ENCODE measurements at places on chromosomes 2 and 18.

GRCh38 chr2:223589901-223590300, 12.3 kb downstream of the SCG2 start:
- DNase-seq: no peak

- peak; percentile 51 for DNase-seq
Observed at GRCh38 chr2:240997856-240998705, at the start of gene SNED1. SNED1 (plus strand) TSS chr2:240998618; CDS start chr2:240998838, 220 bp downstream.

GRCh38 chr2:189249171-189249570, 69.6 kb upstream of the COL5A2 start:
- DNase-seq: no peak

GRCh38 chr2:38719706-38720105, 31.5 kb downstream of the SRSF7 start:
- no peak for DNase-seq

GRCh38 chr2:140863713-140864112, 1267.1 kb downstream of the LRP1B start:
- peak; percentile 10 for DNase-seq

DNA sequence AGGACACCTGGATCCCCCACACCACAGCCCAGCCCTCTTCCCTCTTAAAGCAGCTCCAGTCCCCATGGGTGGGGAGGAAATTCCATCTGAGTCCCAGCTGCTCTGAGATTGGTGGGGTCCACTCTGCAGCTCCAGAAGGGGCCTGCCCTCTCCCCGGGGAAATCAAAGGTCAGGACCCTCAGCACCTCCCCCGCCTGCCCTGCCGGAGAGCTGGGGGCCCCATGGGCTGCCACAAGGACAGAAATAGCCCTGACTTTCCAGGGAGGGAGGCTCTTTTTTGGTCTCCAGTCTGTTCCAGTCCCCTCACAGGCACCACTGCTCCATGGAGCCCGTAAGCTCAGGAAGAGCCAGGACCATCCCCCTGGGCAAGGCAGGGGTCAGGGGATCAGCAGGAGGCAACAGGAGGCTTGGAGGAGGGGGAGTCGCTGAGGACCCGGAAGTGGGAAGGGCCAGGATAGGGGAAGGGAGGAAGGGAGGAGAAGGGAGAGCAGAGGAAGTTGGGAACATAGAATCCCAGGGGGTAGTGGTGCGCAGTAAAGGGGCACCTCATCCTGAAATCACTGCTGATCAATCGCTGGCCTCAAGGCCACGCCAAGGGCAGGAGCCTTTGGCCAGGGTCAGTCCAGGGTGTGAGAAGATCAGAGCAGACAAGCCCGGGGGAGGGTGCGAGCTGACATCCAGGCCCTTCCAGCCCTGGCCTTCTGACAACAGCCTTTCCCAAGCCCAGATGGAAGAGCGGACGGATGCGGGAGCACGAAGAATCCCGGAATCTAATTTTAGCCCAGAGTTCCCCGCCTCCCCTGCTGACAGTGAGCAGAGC, 7.6 kb downstream of the ADRA2B start:
- no peak for DNase-seq

GRCh38 chr2:241772063-241772499, 4.5 kb upstream of the GAL3ST2 start:
- no peak for DNase-seq

DNA sequence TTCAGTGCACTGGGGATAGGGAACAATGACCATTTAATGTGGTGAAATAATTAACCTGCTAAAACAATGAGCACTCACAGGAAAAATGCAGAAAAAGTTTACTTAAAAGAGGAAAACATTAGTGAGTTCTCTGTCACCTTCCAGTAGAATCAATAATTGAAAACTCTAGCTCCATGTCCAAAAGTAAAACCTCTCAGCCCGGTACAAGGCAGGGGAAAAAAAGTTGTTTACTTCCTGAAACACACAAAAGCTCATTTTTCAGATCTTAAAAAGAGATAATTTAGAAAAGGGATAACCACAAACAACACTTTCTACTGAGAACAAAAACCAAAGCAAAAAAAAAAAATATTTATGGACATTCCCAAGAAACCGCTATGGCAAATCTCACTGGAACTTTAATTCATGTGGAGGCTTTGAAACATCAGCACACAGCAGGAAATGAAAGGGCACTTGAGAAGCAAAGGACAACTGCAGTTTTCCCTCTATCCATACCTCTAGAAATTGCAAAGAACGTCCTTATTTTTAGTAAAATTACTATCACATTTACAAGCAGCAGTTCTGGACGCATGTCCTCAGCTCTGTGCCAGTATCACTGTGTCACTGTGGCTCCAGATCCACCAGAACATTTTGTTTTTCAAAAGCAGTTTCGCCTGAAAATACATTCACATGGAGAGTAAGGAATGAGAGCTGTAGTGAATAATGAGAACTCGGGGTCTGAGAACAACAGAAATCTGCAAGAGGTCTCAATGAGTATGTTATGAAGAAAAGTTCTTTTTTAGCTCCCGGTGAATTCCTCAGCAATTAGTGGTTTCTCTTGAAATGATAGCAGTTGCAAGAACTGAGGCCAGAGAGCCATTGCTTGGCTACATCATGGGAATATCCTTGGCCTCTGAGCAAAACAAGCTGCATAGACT, 44.7 kb upstream of the DNAH7 start:
- DNase-seq: no peak

DNA sequence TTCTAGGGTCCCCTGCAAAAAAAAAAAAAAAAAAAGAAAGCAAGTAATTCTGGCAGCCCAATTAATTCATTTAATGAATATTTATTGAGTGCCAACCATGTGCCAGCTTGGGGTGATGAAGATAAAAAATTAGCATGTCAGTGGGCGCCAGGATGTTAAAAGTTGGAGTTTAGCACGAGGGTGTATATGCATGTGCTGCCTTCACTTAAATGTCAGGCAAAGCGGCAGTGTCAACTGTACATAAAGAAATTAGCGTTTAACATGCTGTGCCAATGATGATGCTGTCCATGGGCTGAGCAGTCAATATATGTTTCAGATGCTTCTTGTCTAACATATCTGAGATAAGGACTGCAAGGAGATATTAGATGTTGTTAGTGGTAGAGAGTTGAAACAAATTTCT, 49.5 kb downstream of the ASAP2 start:
- DNase-seq: no peak

DNA sequence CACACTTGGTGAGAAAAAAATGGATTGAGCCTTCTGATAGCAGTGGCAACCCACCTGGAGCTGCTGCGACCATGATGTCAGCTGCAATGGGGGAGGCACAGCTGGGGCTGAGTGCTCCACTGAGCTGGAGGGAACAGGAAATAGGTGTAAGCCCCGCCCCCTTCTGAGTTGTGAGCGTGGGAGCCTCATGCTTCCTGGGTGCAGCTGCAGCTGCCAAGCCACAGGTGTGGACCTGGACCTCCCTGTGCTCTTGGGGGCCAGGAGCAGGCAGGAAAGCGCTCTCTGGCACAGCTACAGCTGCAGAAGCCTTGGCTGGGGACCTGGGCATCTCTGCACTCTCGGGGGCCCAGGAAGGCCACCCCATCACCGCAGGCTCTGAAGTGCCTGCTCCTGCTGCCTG, 970.6 kb downstream of the DCDC2C start:
- peak; percentile 74 for DNase-seq

GRCh38 chr2:18401471-18401870, 159.0 kb downstream of the RDH14 start:
- no peak for DNase-seq

DNA sequence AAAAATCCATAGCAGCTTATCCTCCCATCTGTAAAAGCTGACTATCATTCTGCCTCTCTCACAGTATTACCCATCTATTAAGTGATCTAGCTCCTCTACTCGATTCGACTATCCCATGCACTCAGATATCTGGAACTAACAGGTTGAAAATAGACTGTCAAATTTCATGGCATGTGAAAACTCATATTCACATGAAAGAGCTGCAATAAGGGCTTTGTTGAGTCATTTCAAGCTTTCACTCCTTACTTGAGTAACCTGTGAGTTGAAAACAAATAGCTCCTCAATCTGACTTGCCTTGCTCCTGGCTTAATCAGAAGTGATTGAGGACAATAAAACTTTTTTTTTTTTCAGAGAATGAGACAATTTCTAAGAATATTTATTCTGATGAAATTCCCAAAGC, 192.4 kb upstream of the ERBB4 start:
- DNase-seq: no peak

GRCh38 chr2:213149949-213150314, 1.5 kb downstream of the IKZF2 start:
- DNase-seq: no peak

DNA sequence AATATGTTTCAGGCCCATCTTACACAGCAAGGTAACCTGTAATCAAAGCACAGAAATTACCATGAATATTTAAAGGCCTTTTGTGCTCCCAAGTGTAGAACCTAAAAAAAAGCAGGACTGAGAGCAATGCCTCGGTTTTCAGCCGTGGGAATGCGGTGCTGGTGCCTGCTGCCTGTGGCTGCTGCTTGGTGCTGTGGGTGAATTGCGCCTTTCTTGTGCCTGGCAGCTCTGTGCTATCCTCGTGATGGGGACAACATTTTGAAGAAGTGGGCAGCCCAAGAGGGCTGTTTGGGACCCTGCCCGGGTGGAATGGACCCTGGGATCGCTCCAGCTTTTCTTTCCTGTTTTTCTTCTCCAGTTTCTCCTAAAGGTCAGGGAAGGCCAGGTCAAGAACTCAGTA, 91.2 kb downstream of the ASAP2 start:
- no peak for DNase-seq

DNA sequence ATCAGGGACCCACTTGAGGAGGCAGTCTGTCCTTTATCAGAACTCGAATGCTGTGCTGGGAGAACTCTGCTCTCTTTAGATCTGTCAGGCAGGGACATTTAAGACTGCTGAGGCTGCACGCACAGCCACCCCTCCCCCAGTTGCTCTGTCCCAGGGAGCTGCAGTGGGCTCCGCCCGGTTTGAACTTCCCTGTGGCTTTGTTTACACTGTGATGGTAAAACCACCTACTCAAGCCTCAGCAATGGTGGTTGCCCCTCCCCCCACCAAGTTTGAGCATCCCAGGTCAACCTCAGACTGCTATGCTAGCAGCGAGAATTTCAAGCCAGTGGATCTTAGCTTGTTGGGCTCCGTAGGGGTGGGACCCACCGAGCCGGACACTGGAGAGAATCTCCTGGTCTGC, 11.8 kb upstream of the LHCGR start:
- DNase-seq: no peak

GRCh38 chr2:202945497-202945896, 33.4 kb downstream of the CARF start:
- no peak for DNase-seq

- DNase-seq: no peak
Observed at GRCh38 chr2:205405752-205406151, 276.5 kb upstream of the NRP2 start.

- DNase-seq: no peak
Observed at GRCh38 chr2:144467502-144468137, 52.3 kb downstream of the ZEB2 start.

GRCh38 chr2:135709992-135710391, 31.7 kb upstream of the UBXN4 start:
- DNase-seq: no peak

Measured in NCI-H2029 (cell line).